RCC 7860 (cell line): ENCODE measurements at places on chromosomes 1 and 21.

GRCh38 chr1:242623119-242623518 is 98.6 kb upstream of the PLD5 start:
- no peak for DNase-seq

- DNase-seq: no peak
These were observed 16.6 kb upstream of the CD55 start for GRCh38 chr1:207304710-207305488.

- peak; percentile 36 for DNase-seq
These were observed 1.3 kb downstream of the NTNG1 start for GRCh38 chr1:107142140-107142542.

- no peak for DNase-seq
These were observed 9.1 kb upstream of the RAB7B start for GRCh38 chr1:206012086-206012859.

GRCh38 chr1:82614090-82614489 is 813.4 kb downstream of the ADGRL2 start:
- no peak for DNase-seq

DNA sequence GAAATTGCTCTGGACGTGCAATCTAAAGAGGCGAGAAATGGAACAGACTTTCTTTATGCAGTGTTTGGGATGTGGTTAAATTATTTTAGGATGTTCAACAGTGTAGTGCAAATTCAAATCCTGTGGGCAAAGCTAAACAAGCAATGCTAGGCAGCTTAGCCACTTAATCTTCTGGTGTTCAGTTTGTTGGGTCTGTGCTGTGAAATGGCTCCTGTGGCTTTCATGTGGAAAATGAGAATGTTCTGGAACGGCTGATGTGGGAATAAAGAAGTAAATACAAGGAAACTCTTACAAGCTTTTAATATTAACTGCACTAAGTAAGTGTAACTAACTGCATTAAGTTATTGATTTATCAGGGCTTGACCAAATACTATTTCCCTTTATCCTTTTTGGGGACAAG is 766.6 kb downstream of the ADGRL2 start:
- no peak for DNase-seq

- peak; percentile 95 for DNase-seq
These were observed 3.9 kb upstream of the RPTN start for GRCh38 chr1:152162792-152163463.

DNA sequence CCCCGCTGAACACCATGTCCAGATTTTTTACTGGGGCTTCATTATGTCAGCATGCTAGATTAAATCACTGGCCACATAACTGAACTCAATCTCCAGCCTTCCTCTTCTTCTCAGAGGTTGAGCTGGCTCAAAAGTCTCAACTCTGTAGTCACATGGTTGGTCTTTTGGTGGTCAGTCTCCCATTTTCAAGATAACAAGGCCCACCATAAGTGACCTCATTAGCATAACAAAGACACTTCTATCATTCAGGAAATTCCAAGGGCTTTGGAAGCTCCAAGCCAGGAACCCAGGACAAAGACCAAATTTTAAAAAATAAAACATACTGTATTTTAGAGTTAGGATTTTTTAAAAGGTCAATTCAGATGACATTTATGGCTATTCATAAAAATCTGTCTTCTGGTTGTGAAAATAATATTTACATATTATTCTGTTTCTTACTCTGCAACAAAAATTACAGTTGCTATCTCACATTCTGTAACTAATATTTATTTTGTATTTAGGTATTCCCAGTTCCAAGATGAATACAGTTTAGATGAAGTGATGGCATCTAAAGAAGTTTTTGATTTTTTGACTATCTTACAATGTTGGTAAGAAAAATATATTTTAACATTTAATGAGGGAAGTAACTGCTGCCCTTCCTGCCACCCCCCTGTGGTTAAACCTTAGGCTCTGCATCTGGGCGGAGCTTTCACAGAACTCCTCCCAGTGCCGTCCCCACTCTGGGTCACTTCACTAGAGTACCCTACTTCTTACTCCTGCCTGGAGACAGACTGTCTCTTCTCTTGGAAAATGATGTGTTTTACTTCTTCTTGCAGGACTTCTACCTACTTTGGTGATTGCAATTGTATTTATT is 49.3 kb downstream of the SCP2 start:
- DNase-seq: no peak

- no peak for DNase-seq
These were observed 59.7 kb upstream of the TIAM1 start for GRCh38 chr21:31403596-31404333.

DNA sequence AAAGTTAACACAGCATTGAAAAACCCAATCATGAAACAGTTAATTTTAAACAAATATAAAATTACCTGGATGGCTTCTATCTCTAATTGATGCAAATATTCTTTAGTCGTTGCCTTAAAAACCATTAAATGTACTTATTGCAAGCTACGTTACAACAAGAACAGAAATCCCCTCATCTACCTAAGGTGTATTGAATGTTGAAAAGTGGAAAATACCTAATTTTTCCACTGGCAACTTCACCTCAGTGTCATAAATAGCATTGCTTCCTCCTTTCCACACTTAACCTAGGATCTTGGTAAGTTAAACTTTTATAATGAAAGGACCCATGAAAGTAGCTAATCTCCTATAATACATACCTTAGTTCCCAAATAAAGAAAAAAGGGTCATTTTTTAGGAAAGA is 5.4 kb downstream of the GADD45A start:
- no peak for DNase-seq

GRCh38 chr1:154599658-154600057 is 8.3 kb downstream of the ADAR start:
- DNase-seq: no peak
